AG04449 (cell line): ENCODE measurements at places on chromosomes 5 and 9.

- peak; percentile 44 for DNase-seq
Observed at GRCh38 chr5:130034566-130035210, 130.4 kb downstream of the CHSY3 start.

DNA sequence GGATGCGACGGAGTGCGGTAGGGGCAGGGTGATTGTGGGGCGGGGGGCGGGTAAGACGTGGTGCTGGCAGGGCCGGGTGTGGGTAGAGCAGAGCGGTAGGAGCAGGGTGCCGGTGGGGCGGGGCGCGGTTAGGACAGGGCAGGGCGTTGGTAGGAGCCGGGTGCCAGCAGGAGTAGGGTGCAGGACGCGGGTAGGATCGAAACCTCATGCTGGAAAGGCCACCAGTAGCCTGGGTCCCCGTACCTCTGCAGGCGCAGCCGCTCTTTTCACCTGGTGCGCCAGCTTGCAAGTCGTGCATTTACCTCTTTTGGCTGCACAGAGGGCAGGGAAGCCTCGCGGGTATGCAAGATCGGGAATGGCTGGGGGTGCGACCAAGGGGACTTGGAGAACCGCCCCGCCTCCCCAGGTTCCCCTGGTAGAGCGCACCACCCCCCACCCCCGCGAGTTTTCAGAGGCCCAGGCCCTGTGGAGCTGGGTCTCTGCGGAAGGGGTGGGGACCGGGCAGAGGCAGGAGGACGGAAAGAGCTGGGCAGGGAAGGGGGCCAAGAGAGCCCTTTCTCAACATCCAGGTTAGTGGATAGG, 104.8 kb upstream of the SIMC1 start:
- DNase-seq = no peak

DNA sequence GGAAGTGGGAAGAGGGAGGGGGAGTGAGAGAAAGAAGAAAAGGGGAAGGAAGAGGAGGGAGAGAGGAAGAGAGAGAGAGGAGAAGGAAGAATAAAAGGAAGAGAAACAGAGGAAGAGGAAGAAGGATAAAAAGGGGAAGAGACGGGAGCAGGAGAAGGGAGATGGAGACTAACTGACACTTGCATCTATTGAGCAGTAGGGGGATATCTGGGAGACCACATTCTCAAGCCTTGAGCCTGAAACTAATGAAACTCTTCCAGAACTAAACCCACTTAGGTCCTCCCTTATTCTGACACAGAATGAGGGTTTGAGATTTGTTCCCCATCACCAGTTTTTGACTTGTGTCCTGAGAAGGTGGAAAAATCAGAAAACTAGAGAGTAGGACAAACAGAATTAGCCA, 533.3 kb downstream of the CDH12 start:
- DNase-seq = no peak

DNA sequence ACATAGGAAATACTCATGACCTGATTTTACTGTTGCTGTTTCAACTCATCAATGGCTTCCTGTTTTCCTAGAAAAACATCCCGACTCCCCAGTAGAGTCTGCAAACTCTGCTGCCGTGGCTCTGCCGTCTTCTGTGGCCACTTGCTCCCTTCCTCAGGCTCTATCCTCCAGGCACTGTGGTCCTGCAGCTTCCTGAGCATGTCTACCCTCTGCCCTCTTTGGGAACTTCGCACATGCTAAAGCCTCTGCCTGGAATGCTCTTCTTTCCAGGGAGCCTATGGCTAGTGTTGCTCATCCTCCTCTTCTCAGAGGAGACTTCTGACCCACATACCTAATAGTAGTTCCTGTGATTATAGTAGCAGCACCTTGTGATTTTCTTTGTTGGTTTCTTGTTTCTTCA, 256.9 kb downstream of the MAN2A1 start:
- DNase-seq = no peak

DNA sequence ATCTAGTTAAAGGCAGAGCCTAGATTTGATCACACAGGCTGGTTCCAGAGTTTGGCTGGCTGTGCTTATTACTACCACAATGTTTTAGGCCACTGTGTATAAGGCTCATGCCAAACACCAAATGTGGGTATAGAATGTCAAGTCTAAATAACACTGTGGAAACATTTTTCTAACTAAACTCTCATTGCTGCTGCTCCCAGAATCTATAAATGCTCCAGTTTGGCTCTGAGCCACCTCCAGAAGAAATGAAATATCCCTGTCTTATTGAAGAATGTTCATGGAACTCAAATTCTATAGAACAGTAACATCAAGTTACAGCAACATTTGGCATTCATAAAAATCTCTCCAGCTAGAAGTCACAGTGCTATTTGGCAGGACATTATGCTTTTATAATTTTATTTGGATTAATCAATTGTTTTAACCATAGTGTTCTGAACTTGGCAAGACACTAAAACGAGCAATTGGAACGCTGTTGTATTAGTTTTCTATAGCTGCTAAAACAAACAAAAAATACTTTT, 178.1 kb upstream of the COX7C start:
- no peak for DNase-seq

- DNase-seq = no peak
Observed at GRCh38 chr5:175889910-175890684, 18.7 kb downstream of the CPLX2 start.

DNA sequence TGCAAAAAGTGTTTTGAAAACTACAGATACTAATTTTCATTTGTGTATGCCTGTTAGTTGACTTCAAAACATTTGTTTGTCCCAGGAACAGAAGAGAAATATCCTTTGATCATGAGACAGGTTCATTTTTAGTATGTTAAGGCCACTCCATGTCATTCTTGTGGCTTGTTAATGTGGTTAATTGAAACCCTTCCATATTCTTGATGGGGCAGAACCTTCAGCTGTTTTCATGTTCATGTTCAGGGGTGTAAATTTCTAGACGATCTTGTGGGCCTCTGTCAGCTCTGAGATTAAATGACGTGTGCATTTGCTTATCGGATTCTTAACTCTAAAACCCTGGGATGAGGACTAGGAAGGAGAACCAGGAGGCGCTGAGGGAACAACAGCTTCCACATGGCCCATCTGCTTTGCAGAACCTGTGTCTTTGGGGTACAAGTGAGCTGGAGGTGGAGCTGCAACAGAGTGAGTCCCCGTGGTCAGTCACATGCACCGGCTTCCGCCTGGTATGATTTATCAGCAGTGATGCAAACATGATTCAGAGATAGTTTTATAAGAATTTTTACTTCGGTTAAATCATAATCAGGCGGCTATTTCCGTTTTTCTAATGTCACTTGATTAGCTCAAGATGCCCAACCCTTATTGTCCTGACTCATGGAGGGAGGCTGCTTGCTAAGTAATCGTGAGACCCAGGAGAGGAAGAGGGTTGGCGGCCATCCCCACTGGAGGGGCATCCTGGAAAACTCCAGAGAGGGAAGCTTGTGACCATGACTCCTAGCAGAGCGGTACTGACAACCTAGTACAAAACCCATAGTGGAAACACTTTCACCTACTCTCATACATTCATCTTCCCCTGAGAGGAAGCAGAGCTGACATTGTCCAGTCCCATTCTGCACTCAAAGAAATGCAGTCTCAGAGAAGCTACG, 138.4 kb downstream of the C9orf152 start:
- peak; percentile 76 for DNase-seq

- DNase-seq = no peak
Observed at GRCh38 chr9:109381011-109381729, 60.3 kb upstream of the EPB41L4B start.

DNA sequence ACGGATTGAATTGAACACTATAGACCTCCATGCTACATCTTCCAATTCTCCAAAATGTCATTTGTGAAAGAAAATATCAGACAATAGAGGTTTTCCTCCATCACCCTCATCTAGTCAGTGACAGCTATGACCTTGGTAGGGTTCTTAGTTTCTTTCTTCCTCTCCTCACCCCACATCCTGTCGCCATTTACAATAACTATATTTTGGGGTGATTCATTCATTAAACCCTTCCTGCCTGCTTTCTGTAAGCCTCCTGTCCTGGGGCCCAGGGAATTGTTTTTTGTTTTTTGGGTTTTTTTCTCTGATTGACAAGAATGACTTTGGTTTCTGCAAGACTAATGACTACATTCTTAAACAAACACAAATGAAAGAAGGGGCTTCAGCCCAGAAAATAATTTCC, 82.6 kb downstream of the PRELID2 start:
- no peak for DNase-seq

DNA sequence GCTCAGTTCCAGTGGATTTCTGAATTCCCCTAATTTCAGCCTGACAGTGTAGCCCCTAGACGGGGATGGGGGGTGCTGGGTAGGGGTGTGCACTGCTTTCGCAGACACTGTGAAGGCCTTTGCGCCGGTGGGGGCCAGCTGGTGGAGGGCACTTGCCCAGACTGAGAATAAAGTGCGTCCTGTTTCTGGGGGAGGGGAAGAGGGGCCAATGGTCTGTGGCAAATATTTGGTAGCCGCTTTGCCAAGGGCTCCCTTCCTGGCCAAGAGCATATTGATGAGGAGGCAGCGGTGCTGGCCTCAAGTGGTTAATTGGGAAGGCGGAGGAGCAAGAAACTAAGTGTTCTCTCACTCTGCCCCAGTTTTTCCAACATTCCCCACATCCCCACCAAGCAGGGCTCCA, 1.4 kb downstream of the CXCL14 start:
- no peak for DNase-seq

GRCh38 chr5:67050635-67051034, 146.0 kb downstream of the CD180 start:
- no peak for DNase-seq

DNA sequence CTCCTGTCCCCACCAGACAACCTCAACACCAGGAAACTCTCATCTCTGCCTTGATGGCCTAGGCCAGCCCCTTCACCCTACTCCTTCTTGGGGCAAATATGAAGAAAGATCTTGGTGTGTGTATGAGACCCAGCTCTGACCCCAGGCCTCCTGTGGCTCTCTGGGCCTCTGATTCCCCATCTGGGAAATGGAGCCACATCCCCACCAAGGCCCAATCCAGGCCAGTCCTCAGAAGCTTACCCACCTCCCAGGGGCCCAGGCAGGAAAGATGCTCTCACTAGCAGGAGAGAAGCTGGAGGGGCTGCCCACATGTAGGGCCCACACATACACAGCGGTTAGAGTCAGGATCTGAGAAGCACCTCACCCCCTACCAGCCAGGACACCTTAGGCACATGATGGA, 38.9 kb downstream of the BICD2 start:
- no peak for DNase-seq

- no peak for DNase-seq
Observed at GRCh38 chr5:60076746-60077145, 183.2 kb upstream of the PDE4D start.

- no peak for DNase-seq
Observed at GRCh38 chr5:151202381-151203139, 21.3 kb downstream of the CCDC69 start.

DNA sequence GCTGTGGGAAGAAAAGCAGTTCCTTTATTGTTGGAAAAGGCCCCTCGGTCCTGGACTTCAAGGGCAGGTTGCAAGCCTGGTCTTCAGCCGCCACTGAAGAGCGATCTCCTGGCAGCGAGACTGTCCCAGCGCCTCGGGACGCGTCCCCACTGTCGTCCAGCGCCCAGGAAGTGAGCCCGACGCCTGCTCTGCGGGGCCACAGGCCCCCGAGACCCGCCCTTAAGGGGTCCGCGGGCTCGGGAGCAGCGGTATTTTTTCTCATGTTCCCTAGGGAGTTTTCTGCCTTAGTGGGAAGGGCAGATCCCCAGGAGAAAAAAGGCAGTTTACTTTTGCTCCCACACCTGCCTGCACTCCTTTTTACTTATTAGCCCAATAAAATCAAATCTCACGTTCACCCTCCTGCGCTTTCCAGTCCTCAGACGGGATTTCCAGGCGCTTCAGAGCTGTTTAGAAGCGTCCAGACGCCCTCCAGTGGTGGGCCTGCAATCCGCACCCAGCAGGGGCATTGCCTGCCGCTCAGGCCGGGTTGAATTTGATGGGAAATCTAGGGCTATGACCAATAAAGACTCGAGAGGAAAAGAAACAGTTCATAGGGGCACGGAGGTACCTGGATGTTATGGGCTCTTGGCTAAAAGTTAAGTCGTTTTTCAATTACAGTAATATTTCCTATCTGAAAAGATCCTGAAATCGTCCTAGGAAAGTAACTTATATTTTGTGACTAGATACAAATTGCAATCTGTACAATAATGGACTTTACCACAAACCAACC, 2.8 kb upstream of the EFNA5 start:
- peak; percentile 28 for DNase-seq

GRCh38 chr5:167602067-167602466, 689.4 kb upstream of the WWC1 start:
- no peak for DNase-seq

- no peak for DNase-seq
Observed at GRCh38 chr9:108048406-108049025, 558.9 kb upstream of the KLF4 start.

DNA sequence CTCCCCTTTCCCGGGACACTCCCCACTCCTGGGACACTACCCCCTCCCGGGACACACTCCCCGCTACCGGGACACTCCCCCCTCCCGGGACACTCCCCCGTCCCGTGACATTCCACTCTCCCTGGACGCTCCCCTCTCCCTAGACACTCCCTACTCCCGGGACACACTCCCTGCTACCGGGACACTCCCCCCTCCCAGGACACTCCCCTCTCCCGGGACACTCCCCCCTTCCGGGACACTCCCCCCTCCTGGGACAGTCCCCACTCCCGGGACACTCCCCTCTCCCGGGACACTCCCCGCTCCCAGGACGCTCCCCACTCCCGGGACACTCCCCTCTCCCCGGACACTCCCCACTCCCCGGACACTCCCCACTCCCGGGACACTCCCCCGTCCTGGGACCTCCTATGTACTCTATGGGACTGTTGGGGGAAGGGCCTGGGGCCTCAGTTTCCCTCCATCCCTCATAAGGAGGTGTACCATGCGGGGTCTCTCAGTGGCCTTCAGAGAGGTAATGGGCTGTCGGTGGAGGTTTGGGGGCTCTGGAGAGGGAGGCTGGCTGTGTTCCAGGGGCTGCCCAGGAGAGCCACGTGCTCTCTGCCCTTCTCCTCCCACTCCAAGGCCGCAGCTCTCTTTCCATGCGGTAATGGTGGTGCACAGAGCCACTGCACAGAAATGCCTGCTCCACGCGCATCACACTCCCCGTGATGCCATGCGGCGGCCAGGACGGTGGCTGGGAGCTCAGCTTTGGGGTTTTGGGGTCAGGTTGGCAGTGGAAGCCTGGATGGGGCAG, 96.2 kb downstream of the RXRA start:
- no peak for DNase-seq

DNA sequence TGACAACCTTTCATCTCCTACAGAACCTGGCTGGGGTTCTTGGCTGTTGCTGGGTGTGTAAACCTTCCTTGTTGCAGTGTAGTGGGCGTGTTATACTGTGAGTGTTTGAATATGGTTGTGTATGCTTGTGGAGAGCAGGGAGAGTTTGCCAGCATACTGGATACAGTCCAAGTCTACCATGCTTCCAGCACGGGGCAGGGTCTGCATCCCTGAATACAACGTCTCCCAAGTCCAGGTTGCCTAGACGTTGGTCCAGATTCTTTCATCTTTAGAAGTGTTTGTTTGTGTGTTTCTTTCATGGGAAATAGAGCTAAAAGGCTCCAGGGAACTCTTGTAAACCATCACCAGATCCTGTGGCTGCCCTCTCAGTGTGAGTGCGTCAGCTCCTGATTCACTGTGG, 46.4 kb downstream of the SYK start:
- no peak for DNase-seq

DNA sequence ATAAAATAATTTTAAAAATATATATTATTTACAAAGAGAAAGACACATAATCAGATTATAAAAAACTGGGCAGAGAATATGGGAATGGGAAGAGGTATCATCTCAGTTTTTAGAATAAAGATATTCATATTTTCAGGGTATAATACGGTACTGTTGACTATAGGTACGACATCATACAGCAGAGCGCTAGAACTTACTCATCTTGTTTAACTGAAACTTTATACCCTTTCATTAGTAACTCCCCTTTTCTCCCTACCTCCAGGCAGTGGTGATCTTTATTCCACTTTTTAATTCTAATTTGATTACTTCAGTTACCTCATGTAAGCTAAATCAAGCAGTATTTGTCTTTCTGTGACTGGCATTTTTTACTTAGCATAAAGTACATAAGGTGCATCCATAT, 742.1 kb downstream of the MTRR start:
- no peak for DNase-seq
